ENCODE measurements at places on chromosomes 7 and 10.
A peak's percentile ranks its signal among the peaks of the same experiment; 100 is the strongest.

DNA sequence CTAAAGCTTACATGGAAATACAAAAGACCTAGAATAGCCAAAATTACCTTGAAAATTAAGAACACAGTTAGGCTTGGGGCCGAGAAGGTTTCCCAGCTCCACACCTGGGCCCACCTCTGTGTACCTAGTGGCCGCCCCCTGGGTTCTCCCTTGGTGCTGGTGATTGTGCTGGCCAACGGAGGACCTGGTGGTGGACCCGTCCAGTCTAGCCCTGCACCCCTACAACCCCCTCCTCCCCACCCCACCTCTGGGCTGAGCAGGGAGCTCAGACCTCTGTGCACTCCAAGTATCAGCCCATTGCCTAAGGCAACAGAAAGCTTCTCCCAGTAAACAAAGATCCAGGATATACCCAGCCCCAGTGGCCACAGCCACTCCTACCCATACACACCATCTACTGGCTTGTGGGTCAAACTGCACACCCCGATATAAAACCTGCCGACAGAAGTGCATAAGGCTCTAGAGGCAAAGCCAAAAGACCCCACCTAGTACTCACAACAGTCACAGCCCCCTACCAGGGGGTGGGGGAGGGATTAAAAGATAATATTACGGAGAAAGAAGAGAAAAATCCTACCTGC lies 105.0 kb upstream of the DIP2C start:
- DNase-seq, result no peak

DNA sequence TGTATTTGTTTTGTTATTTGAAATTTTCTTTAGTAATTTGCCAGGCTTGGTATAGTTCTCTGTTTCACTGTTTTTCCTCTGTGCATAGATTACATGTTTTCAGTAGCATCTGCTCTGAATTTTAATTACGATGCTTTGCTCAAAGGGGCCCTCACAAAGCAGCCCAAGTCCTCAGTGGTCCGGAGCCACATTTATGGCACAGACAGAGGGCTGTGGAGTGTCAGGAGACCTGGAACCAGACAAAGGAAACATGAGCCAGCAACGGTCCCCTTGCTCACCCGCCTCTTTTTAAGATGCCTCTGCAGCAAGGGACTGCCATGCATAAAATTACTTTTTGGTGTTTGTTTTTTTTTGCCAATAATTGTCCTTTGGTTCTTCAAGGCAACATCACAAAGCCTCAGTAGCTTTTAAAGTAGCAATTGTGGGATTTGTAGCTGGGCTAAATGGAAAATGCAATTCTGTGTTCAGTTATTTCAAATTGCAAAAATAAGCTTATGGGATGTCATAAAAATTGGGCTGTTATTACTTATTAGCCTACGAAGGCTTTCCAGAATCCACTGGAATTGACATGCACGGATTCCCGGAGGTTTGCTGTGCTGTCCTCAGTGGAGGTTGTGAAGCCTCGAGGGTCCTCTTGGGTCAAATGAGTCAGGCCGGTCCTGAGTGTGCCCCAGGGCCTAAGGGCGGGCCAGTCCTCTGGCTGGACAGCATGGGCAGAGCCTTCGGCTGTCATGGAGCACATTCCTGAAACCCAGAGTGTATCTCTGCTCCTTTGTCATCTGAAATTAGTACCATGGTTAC lies 422.8 kb downstream of the GLRX3 start:
- DNase-seq, result no peak

DNA sequence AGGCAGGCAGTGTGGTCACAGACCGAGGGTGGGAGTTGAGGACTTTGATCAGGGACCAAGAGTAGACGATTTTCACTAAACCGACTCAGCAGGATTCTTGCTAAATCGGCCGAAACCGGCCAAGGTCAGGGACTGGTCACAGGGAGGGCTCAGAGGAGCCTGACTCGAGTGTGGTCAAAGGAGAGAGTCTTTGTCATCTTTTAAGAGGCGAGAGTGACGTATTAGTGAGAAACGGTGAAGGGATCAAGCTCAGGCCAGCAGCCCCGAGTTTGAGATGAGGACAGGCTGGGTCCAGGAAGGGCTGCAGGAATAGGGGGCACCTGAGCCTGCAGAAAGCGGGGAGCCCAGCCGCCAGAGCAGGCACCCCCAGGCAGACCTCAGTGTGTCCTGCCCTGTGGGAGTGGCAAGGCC lies 41.6 kb upstream of the FAM20C start:
- no peak for DNase-seq

- no peak for DNase-seq
Measured at GRCh38 chr10:77972148-77972547, 45.6 kb upstream of the DLG5 start.

- DNase-seq, result no peak
Measured at GRCh38 chr7:18399436-18400235, 95.9 kb upstream of the HDAC9 start.

DNA sequence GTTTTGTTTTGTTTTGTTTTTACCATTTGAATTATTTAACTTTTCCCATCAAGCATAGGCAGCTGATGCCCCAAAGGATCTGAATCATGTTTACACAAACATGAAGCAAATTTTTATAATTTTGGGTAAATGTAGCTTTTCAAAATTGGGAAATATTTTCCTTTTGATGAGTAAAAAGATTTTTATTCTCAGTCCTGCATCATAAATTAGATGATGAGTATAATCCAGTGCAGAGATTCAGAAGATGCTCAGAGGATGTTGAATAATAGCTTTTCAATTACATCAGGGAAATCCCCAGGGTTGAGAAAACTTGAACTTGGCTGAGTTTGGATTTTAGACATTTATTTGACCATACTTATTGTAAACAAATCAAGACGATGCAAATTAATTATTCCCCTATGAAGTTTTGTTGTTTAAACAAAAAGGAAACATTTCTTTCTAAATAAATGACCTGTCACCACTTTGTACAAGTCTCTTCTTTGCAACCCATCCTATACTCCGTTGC lies 121.7 kb downstream of the FAM204A start:
- DNase-seq, result no peak

DNA sequence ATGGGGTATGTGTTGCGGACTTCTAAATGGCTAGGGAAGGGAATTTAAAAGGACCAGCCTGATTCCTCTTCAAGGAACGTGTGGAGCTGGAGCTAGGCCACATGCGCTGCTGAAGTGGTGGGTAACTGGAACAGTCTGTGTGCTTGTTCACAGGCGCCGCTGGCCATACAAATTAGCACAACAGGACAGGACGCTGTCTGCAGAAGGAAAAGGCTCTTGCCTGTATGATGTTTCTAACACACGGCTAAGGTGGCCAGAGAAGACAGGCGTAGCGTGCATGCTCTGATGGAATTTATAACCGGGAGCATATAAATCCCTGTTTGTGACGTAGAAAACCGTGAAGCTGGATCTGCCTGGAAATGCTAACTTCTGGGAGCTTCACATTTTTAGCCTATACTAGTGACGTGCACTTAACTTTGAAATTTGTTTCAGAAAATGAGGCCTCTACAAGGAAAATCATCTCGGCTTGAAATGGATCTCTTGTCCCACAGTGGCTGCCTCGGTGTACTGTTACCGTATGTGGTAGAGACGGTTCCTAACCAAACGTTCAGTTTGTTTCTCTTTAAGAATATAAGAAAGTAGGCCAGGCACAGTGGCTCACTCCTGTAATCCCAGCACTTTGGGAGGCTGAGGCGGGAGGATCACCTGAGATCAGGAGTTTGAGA lies 569.4 kb downstream of the PTPRN2 start:
- DNase-seq, result no peak

DNA sequence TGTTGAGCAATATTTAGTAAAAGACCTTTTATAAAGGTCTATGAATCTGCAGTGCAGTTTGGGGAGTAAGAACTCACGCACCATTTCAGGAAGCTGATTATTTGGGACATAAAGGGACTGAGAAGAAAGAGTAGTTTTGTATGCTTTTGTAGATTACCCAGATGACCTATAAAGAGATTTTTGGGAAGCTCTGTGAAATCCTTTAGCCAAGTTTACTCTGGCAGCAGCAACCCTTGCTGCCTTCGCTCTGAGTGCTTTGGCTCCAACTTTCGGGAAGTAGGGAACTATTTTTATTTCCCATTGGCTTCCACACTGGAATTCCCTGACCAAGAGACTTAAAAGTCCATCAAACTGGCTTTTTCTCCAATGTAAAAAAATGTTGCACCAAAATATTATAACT lies 1110.1 kb upstream of the PHF14 start:
- no peak for DNase-seq

- DNase-seq, result no peak
Measured at GRCh38 chr10:63713191-63714144, 192.3 kb downstream of the REEP3 start.

DNA sequence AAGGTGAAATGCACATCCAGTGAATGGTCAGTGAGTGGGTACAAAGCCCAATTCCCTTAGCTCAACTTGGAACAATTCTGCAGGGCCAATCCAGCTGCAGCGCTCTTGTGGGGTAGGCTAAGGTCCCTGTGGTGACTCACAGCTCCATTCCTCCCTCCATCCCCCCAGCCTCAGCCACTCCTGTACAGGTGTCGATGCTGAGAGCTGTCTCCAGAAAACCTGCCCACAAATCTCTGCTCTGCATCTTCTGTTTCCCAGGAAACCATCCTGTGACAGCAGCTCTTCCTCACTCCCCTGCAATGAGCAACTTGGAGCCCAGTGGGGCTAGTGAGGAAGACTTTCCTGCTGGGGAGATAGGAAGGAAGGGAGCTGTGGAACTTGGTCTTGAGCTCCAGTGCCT lies 244.7 kb upstream of the GPR26 start:
- DNase-seq, result no peak

DNA sequence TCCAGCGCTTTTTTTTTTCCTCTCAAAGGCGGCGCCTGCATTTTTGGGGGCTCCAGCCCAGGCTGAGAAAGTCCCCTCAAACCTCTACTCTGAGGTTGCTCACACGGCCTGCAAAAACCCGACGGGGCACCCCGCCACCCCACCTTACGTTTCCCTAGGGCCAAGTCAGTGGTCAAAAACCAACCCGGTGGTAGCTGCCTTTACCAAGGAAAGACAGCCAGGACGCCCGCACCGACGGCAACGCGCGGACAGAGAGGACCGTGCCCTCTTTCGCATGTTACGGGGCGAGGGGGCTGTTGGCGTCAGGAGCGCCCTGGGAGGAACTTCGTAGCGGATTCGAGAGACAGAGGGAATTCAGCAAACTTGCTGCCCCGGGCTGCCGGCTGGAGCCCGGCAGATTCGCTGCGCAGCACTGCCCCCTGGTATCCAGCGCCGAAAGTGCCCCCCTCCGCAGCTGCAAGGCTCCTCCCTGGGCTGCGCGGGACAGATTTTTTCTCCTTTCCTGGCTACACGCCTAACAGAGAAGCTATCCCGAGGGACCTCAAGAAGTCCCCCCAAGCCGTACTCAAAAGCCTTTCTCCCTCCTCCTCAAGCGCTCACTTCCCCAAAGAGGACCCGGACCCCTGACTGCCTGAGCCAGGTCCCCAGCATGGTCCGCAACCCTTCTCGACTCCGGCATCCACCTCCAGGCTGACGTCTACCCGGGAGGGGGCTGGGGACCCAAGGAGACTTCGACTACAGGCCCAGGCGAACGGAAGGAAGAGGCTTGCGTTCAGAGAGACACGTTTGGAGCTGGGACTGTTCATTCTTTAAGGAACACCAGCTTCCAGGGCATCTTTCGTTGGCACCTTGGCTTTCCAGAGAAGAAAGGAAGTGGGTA lies 27.7 kb upstream of the VAX1 start:
- DNase-seq, result peak; percentile 50

DNA sequence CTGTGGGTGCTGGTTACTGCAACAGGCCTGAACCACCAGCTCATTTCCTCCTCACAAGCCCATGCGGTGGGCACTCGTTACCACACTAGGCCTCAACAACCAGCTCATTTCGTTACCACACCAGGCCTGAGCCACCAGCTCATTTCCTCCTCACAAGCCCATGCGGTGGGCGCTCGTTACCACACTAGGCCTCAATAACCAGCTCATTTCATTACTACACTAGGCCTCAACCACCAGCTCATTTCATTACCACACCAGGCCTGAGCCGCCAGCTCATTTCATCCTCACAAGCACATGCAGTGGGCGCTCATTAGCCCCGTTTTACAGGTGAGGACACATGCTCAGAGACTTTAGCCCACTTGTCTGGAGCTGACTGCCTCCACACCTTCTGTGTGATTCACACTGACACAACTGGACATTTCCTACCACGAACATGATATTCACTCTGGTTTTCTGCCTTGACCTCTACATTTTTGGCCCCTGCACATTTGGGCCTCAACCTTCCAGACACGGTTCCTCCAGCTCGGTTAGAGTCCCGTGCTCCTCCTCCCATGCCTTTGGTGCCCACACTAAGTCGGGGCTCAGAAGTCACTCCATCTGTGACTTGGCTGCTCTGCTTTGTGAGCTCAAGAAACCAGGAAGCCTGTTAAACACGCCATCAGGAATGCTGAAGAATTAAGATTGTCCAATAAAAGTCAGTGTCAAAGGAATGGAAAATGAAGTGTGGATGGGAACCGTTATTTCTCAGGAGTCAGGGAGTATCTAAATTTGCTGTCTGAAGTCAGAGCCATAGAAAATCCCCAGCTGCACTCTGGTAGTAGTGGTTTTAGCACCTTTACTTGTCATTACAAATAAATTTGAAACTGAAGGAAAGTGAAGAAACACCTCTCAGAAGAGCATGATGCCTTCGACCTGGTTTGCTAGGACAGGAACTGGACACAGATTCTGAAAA lies 55.8 kb upstream of the LANCL2 start:
- DNase-seq, result peak; percentile 94

GRCh38 chr10:21398563-21399231 lies 126.8 kb downstream of the SKIDA1 start:
- DNase-seq, result no peak

DNA sequence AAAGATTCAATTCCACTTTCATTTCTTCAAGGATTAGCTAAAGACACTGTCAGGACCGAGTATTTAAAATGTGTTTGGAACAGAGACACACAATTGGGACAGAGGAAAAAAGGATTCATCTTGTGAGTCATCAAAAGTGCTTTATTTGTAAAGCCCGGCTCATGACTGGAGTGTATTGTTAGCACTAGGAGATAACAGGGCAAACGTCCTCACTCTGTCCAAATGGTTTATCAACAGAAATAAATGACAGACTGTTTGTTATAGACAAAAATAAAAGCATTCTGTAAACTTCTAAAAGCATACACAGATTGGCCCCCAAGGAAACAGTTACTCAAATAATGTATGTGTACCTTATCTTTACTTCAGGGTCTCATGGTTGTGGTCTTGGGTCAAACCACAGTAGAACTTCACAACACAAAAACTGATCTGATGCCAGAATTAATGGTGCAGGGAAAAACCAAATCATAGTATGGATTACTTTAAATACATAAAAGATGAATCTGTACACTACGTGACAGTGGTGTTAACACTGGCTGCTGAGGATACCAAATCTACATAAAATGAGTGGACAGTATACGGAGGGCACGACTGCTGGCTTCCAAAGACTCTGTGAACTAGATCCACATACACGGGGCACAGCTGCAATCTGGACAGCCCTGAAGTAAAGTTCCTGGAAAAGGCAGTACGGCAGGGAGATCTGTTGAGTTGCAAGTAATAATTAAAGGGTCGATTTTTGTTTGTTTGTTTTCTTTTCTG lies 179.4 kb downstream of the PIP4K2A start:
- DNase-seq, result no peak

- DNase-seq, result no peak
Measured at GRCh38 chr10:98608411-98608810, 161.7 kb upstream of the HPS1 start.

DNA sequence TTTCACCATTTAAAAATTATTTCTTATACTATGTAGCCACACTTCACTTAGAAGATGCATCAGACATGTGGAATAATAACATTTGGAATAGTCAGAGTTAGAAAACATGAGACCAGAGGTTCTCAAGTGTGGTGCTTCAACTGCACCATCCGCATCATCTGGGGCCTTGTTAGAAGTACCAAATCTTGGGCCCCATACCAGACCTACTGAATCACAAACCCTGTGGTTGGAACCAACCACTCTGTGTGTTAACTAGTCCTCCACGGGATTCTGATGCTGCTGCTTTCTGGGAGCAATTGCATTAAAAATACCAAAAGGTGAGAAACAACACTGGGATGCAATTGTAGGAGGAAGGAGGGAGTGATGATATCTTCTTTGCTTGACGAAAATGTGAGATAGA lies 125.2 kb downstream of the GNAT3 start:
- DNase-seq, result no peak
